Stimulated activated CD4-positive, alpha-beta T cell treated with anti-CD3 and anti-CD28 coated beads, Interleukin-4, amount 100 ng/mL, for 1 hour (primary cell): ENCODE measurements at places on chromosomes 1 and 21.

DNA sequence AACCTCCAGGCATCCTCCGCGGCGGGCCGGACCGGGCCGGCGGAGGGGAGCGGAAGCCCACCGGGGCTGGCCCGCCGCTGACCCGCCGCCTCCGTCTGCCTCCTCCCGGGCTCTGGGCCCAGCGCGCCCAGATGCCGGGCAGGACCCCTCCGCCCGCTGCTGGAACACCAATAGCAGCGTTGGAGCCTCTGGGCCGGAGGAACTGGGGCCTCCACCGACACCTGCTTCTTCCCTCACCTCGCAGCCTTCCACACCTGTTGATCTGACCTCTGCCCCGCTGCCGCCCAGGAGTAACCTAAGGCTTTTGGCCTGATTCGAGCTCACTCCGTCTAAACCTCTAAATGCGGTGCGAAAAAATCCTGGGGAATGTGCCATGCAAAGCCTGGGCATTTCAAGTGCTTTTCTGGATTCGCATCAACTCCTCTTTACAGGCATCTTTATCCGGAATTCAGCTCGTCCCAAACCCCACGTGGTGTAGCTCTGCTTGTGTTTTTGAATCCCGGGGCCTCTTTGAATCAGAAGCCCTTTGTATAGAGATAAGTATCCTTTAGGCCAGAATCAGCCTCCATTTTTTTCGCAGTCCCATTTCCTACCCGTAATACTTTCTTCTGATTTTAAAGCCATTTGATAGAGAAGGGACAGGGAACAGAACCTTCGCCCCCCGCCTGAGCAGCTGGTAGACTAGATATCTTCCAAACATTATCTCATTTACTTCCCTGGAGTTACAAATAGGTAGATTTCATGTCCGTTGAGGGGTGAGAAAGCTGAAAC is 680 bp upstream of the CNN3 start:
- peak; percentile 2 for DNase-seq

DNA sequence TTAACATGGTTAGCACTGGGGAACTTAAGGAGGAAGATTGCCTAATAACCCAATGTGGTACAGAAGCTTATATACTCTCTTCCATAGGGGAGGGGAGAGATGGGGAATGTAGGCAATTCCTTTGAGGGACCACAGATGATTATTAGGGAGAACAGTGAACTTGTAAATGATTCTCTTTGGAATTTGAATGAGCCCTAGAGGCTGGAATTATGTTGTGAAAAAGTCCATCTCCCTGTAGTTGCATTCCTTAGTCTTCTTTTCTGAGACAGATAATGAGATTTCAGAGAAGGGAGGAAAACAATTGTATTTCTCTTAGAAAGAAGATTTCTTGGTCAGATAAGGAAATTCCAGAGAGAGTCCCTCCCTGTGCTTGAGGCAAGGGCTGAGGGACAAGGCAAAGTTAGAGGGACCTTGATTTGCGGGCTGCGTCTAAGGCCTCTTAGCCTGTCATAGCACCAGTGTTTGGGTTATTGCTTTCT is 89.0 kb upstream of the HMCN1 start:
- no peak for DNase-seq

DNA sequence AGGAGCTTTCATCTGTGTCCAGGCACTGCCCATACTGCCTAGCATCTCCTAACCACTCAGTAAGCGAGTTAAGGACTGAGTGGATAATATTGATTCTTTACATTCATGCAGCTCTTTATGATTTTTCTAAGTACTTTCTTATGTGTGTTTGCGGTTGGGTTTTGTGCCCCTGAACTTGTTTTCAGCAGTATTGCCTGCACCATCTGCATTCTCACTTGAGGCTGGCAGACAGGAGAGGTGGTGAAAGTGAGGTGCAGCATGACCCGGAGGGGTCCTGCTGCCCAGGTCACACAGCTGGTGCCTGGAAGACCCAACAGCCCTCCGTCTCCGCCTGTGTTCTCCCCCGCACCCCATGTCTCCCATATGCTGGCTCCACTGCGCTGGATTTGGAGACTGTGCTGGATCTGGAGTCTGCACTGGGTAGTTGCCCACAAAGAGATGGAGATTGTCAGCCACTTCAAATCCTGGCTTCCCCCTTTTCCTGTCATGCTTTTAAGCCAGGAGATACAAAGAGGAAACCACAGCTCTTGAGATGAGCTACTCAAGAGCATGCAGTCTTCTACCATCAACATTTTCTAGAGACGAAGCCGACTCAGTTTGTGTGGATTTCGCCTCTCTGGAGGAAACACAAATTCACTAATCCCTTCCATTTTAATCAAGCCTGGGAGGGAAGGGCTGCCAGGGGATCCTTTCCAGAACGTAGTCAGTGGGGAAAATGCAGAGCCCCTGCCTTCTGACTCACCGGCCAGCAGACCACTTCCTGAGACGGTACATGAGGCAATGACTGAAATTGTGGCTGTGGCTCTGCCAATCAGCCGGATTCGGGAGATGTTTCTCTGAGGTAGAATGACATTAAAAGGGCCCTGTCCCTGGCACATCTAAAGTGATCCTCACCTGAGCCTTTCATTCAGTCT is 71.7 kb upstream of the ANGPTL1 start:
- DNase-seq: no peak

GRCh38 chr1:24641646-24642151 is 1.4 kb upstream of the SRRM1 start:
- peak; percentile 28 for DNase-seq

- DNase-seq: no peak
Measured at GRCh38 chr21:14699433-14700407, 153.6 kb upstream of the SAMSN1 start.

GRCh38 chr1:225329041-225329440 is 98.8 kb downstream of the LBR start:
- DNase-seq: no peak

DNA sequence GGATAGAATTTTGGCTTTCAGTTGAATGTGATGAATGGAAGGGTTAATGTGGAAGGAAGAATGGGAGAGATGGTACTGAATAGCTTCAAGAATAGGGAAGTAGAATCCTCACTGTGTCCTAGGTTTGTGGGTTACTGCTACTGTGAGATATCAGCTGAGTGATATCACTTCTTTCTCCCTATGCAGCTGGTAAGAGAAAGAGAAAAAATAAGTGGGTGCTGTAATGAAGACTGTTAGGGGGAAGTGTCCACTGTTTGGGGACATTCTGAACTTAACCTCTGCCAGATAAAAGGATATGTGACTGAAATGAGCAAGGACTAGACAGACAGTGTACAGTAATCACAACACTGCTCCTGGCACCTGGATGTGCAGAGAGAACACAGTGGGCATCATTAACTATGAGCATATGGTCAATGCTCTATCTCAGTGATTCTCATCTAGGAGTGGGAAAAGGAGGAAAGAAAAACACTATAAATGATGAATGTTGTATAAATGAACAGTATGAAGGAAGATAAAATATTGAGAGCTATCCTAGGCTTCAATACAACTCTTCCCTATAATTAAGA is 25.6 kb upstream of the MOB3C start:
- no peak for DNase-seq

GRCh38 chr1:42815941-42816584 is 859 bp upstream of the ERMAP start:
- DNase-seq: no peak

- DNase-seq: no peak
Measured at GRCh38 chr1:26780344-26780957, 7.3 kb upstream of the PIGV start.

DNA sequence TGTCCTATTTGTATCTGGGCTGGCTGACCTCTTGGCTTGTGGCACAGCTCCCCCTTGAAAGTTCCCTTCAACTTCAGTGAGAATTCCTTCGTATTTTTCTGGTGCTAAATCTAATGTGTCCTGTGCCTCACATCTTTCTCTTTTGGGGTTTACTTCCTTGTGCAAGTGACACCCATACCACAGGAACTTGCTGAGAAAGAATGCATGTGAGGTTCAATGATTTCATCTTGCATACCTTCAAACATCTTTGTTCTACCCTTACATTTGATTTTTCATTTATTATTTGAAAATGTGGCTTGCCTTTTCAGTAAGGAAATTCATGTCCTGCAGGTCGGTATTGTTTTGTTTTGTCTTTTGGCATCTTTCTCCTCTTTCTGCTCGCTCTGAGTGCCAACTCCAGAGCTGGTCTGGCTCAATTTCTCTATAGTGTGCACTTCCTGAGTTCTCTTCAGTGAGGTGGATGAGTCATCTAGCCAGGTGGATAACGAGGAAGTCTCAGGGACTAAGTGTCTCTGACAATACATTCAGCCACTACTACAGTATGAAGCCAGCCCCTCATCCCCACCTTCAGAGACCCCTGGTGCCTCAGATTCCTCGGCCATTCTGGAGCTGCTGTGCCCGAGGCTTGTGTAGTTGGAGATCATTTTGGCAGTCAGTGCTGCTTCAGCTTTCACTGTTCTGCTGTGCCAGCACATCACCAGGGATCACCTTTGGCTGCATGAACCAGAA is 59.5 kb downstream of the RIPK4 start:
- no peak for DNase-seq

- DNase-seq: no peak
Measured at GRCh38 chr1:20224546-20224945, 38.2 kb upstream of the PLA2G2C start.

- DNase-seq: no peak
Measured at GRCh38 chr1:92902406-92902744, 58.9 kb downstream of the DIPK1A start.

- no peak for DNase-seq
Measured at GRCh38 chr1:12076425-12077005, 13.4 kb downstream of the TNFRSF8 start.

DNA sequence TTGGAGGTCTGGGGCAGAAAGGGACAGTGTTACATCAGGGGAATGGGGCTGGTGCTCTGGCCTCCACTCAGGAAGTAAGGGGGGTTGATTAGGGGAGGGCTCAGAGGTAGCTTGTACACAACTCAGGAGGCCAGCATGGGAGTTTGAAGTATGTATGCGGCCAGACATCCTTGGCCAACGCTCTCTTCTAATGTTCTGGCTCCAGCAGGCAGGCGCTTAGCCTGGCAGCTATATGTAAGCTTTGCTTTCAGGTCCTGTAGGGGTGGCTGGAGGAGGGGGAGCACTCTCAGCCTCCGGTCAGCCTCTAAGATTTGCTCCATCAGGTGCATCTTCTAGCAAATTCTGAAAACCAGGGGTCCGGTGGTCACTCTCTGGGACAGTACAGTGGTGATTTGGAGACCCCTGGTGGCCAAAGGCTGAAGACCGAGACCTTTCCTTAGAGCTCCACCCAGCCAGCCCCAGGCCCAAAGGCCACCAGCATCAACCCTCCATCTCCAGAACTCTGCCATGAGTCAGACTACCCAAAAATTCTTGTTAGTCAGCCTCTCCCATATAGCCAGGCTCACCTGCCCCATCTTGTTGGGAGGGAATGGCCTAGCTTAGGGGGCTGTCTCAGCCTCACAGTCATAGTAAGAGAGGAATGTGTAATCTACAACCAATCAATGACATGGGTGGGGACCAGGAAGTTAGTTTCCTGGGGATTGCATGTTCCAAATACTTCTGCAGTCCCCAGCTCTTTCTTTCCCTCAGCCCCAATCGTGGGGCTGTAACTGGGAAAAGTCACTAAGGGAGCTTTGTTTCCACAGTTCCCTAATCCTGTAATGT is 9.7 kb upstream of the COL8A2 start:
- DNase-seq: no peak

DNA sequence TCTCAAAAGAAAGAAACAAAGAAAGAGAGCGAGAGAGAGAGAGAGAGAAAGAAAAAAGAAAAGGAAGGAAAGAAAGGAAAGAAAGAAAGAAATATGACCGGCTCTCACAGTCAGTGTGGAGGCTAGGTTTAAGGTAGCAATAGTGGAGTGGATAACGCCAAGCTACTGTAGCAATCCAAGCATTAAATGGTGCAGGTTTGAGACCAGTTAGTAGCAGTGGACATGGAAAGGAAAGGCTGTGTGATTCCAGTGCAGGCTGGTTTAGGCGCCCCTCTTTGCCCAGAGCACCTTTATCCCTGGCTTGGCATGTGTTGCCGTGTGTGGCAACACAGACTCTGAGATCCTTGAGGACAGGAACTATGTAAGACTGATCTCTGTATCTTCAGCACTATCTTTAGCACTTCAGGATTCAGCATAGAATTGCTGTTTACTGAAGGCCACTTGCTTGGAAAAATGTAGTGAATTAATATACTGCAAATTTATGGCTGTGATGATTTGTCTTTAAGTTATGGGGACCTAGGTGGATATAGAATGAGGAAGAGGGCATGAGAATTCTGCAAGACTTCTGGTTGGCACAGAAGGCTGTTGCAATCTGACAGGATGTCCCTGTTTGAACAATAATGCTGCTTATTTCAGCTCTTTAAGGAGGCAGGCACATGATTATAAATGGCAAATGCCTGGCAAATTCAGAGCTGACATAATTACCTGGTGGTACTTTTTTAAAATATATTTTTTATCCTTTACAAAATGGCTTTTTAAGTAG is 10.8 kb upstream of the OSBPL9 start:
- no peak for DNase-seq

GRCh38 chr1:162232034-162232711 is 144.5 kb downstream of the SPATA46 start:
- DNase-seq: no peak

GRCh38 chr1:184752656-184753055 is 2.0 kb downstream of the EDEM3 start:
- DNase-seq: no peak

DNA sequence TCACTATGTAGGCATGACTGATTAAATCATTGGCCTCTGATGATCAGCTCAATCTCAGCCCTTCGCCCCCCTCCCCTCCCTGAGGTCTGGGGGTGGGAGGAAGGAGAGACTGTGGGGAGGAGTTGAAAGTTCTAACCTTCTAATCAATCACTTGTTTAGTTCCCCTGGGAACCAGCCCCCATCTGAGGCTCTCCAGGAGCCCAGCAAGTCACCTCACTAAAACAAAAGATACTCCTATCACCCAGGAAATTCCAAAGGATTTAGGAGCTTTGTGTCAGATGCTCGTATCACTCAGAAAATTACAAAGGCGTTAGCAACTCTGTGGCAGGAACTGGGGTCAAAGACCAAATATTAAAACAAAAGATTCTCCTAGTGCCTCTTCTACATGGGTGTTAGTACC is 21.6 kb downstream of the SYF2 start:
- no peak for DNase-seq

DNA sequence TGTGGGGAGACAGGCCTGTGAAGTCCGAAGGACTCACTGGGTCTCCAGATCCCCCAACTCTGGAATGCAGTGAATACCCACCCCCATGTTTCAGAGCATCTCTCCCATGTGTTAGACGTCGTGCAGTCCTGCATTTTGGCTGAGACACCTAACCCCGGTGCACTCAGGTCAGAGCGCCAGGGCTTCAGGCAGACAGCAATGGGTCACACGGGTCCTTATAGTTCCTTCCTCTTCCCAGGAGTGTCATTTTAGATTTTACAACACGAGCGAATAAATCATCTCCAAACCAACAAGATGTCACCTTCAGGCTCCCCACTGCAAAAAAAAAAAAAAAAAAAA is 5.1 kb downstream of the PRRX1 start:
- no peak for DNase-seq

GRCh38 chr1:245999697-246000637 is 507.1 kb downstream of the SMYD3 start:
- no peak for DNase-seq
